ENCODE measurements at places on chromosomes 2 and 18.

DNA sequence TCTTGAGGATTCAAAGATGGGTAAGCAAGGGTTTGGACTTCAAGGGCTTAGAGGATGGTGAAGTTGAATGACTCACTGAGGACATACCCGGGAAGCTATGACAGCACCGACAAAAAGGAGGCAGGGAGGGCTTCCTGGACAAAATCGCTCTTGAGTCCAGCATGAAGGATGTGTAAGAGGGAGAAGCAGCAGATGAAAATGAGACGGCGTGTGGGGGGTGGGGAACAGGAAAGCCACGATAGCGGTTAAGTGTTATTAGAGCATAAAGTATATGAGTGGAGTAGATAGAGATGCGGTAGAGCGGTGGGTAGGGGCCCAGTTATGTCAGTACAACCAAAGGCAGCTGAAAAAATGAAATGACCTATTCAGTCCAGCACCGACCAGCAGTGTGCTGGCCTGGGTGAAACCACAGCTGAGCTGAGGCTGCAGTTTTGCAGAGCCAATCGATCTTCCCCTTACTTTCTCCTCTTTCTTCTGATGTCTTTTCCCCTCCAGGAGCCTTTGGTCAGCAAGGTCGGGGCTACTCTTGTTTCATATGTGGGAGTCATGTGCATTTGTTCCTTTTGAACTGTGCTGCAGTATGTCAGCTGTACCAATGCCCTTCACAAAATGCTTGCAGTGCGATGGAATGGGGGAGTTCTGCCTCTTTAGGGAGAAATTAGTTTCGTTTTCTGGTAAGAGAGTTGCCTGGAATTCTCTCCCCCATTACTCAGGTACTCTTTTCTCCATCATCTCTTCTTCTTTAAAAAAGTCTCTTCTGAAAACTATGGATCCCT is 2.0 kb upstream of the THUMPD2 start:
- DNase-seq, result no peak

GRCh38 chr2:161118722-161119121 is 41.5 kb upstream of the TANK start:
- DNase-seq, result no peak

GRCh38 chr18:62497190-62497772 is 25.5 kb upstream of the ZCCHC2 start:
- no peak for DNase-seq

GRCh38 chr18:66623821-66624220 is 19.9 kb upstream of the CDH19 start:
- DNase-seq, result no peak

DNA sequence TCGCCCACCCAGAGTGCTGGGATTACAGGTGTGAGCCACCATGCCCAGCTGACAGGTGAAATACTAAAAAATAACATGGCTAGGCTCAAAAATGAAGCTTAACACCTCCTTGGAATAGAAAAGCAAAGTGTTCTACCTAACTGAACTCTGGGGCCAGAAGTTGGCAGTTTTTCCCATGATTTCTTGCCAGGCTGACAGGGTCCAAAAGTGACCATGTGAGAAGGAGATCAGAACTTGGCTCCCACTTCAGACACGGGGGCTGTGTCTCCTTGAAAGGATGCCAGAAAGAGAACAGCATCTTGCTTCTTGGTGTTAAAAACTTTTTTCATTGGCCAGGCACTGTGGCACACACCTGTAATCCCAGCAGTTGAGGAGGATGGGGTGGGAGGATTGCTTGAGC is 47.0 kb downstream of the BMPR2 start:
- DNase-seq, result no peak

DNA sequence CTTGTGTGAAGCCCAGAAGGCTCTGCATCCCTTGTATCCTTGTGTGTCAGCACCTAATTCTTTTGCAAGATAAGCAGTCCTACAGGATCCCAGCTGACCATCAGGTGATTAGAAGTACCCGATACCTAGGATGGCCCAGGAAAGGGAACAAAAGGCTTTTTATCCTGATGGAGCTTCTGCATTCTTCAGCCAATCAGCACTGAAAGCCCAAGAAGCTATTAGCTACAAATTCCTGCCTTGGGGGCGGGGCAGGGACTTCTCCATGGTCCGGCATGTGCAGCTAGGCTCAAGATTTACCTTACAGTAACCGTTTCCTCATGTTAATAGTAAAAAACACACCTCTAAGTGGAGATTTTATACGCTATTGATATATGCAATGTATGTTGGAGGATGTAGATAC is 264.6 kb upstream of the THUMPD2 start:
- no peak for DNase-seq

DNA sequence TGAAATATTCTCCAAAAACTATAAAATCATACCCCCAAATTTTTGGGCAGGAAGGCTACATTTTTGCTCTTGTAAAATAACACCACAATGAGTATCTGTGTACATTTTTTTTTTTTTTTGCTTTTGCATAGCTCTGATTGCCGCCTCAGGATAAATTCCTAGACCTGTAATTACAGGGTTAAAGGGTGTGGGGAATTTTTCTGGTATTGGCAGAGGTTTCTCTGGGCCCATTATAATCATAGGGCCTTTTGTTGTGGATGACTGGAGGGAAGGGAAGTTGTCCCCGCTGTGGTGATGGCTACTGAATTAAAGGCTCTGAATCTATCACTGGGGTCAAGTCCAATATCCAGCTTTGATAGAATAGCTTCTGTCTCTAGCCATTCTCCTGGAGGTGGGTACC is 26.6 kb downstream of the CCDC195 start:
- DNase-seq, result no peak

DNA sequence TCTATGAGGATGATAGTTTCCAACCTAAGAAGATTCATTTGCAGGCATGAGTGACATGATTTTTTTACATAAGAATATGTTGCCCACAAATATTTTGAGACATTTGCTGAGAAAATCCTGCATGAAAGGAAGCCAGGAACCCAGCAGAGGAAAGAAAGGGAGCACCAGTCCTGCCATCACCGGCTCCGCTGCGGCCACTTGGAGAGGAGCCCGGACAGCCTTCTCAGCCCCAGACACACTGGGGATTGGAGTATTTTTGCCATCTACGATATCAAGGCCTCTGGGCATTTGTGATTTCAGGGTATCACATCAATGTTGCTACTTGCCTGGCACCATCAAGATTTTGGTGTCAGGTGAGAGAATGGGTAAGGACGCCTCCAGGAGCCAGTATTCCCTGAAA is 228.3 kb downstream of the PTGR3 start:
- DNase-seq, result no peak

GRCh38 chr18:58025205-58025604 is 18.8 kb upstream of the NEDD4L start:
- no peak for DNase-seq

DNA sequence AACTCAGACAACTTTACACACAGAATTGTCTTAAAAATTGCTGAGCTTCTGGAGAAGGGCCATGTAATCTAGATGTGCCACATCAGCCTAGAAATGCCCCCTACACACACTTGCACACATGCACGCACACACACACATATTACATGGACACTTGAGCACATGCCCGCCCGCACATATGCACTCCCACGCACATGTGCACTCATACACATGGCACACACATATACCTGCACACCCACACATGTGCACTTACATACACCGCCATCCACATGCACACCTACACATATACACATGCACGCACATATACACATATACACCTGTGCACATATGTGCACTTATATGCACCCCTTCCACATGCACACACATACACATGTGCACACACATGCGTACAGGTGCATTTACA is 213.7 kb downstream of the SEPTIN10 start:
- no peak for DNase-seq

- no peak for DNase-seq
Observed at GRCh38 chr2:99597616-99598015, 107.8 kb upstream of the REV1 start.

DNA sequence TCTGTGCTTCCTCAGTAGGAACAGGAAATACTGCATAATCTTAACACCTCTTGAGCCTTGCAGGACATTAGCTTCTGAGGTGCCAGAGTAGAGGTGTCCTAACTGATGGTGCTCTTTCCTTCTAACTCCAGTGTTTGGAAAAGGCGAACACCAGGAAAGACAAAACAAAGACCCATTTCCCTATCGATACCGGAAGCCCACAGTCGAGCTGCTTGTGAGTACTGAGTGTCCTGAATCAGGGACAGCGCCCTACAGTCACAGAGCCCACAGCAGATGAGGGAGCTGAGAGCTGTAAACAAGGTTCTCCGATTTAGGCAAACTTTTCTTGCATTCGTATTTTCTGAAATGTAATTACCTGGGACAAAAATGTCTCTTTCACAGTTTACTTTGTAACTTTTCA is 50.7 kb downstream of the SLC14A2 start:
- no peak for DNase-seq

GRCh38 chr2:101768556-101769220 is 71.2 kb downstream of the MAP4K4 start:
- no peak for DNase-seq

GRCh38 chr18:212780-213179 is 54.4 kb downstream of the USP14 start:
- no peak for DNase-seq

GRCh38 chr2:65562890-65563289 is 130.5 kb upstream of the SPRED2 start:
- no peak for DNase-seq

DNA sequence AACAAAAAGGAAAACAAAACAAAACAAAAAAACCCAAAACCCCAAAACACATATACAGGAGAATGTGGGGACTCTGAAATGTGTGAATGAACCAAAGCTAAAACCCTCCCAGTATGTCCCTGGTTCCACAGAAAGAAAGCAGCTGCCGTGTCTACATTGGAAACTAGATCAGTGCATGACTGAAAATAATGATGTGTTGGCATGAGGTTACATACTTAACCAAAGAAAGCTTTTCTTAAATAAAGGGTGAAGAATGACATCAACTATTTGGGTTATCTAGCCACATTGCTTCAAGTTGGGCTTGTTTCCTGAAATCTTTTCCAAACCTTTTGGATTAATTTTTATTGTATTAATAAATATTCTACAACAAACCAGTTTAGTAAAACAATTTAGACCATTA is 91.9 kb upstream of the FN1 start:
- DNase-seq, result no peak

GRCh38 chr2:200797242-200797770 is 14.4 kb upstream of the BZW1 start:
- DNase-seq, result no peak

DNA sequence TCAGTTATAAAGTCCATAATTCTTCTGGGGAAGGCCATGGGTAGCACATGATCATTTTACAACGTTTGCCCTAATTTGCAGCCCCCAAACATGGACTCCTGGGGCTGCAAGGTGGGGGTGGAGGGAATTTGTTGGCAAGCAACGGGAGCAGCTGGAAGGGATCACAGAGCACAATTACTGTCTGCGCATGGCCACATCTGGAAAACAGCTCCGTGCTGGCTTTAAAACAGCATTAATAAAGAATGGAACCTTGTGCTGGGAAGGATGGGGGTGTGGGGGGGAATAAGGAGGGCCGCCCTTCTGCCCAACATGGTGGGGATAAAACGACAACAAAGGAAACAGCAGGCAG is 60.9 kb upstream of the SLC14A2 start:
- DNase-seq, result no peak

GRCh38 chr2:6970976-6971480 is 53.8 kb downstream of the RNF144A start:
- no peak for DNase-seq

GRCh38 chr2:29068513-29068912 is 5.8 kb downstream of the PCARE start:
- DNase-seq, result no peak

- DNase-seq, result no peak
Observed at GRCh38 chr2:187102381-187102780, 253.4 kb upstream of the ZSWIM2 start.
